Activated naive CD4-positive, alpha-beta T cell treated with anti-CD3 and anti-CD28 coated beads, Interleukin-2, amount 50 U/mL, for 72 hours (primary cell): ENCODE measurements at places on chromosomes 4 and X.

DNA sequence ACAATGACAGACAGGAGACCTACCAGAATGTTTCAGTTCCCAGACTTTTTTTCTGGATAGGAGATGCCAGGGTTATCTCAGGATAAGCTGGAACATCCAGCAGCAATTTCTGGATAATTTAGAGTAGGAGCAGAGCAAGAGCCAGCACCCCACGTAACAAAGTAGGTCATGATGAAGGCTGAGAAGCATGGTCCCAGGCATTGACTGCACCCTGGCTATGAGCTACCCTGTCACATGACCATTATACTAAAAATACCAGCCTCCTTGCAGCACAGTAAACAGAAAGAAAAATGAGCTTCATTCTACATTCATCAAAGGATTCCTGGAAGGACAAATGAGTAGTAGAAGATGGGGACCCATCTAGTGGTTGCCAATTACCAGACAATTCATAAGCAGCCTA lies 247.4 kb upstream of the AR start:
- no peak for DNase-seq

GRCh38 chr4:1627417-1628313 lies 56.4 kb downstream of the FAM53A start:
- DNase-seq: no peak

- DNase-seq: no peak
These were observed 13.5 kb upstream of the PPM1K start for GRCh38 chr4:88297725-88298454.

DNA sequence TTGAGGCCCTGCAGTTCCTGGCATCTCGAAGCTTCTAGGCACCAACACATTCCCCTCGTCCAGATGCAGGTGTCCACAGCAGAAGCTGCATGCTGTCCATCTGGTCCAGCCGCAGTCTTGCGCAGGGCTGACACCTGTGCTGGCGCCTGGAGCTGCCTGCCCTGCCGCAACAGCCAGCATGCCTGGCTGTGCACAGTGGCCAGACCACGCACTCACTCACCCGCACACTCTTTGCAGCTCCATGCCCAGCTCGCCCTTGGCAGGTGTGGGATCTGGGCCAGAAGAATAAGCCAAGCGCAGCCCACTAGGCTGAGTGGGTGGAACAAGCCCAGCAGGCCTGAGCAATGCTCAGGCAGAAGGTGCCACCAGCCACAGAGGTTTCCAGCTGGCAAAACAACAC lies 125.6 kb downstream of the PARM1 start:
- no peak for DNase-seq

DNA sequence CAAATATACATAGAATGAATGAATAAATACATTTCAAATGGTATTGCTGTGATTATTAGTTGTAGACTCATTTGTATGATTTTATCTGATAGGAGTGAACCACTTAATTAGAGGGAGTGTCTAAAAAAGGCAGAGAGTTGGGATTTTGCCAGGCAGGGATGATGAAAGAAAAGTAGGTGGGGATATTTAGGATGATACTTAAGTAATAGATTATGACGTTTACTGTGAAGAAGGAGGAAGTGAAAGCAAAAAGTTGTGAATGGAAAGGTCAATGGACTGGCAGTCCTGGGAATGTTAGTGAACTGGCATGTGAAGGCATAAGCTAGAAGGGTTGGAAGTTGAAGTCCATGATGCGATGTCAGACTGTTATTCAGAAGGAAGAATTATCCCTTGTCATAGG lies 917.1 kb downstream of the RAPGEF2 start:
- no peak for DNase-seq

- no peak for DNase-seq
These were observed 243.2 kb upstream of the POF1B start for GRCh38 chrX:85622635-85623034.

DNA sequence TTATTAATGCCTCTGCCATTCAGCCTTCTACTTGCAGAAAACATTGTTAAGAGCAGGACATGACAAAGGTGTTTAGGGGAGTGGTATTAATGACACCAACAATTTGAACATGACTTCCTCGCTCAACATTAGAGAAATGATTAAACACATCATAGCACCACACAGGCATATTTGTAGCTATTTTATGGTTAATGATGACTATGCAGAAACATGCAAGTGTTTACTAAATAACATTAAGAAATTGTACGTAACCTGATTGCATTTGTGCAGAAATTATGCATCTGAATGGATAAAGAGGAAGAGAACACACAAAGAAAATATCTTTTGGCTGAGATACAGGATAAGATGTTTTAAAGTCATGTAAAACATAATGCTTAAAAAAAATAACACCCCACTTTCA lies 323.5 kb downstream of the LDB2 start:
- DNase-seq: no peak

- DNase-seq: no peak
These were observed 1644.9 kb upstream of the TENM3 start for GRCh38 chr4:180598281-180598680.
